Activated effector memory CD4-positive, alpha-beta T cell treated with Interleukin-2 at 50 U/mL for 16 hours (primary cell): ENCODE measurements at places on chromosomes 5 and 9.

- DNase-seq = no peak
Measured at GRCh38 chr5:14161825-14162556, 18.8 kb downstream of the TRIO start.

DNA sequence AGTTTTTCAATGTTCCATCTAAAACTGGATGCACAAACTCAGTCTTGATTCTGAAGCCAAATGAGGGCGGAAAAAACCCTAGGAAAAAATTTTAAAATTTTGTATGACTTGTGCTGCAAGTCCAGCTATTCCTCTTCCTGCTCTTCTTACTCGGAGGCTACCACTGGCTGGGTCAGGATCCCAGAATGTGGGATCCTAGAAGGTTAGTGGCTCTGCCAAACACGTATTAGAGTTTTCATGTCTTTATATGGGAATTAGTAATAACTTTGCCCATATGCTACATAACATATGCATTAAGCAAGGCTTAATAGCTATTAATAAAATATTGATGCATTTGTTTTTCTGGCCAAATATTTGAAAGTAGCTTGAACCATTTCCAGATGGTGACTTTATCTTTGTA lies 458.3 kb downstream of the AGTPBP1 start:
- DNase-seq = no peak

GRCh38 chr5:65102371-65102975 lies 333.7 kb downstream of the CWC27 start:
- DNase-seq = no peak

GRCh38 chr9:89000371-89000781 lies 9.1 kb downstream of the S1PR3 start:
- no peak for DNase-seq

DNA sequence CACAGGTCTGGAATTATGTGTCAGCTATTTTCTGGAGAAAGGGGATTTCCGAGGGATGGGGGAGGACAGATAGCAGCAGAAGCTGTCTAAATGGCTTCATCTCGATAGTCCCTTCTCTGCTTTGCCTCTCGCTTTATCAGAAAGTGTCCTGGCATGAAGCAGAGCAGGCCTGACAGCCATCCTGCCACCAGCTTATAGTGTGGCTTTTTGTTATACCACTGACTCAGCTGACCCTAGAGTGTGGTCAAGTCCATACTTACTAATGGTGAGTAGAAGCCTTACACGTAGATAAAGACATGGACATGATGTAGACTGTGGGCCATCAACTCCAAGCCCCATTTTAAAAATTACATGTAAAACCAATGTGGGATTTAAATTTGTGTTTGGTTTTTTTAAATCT lies 50.0 kb downstream of the RCL1 start:
- no peak for DNase-seq

DNA sequence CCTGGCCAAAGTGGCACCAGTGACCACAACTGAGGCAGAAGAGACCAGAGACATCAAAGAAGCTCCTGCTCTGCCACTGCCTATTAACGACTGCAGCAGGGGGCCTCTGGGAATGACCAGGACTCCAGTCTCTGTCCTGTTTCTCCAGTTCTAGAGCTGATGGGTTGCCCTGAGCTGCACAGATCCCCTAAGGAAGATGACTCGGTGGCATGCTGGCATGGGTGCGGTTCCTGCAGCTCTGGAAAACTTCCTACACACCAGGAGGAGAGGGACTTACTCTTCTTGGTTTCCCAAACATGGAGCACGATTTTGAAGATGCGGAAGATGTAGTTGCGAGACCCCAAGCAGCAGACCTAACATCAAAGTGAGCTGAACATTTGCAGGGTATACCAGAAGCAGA lies 2.7 kb downstream of the SLIT3 start:
- no peak for DNase-seq

DNA sequence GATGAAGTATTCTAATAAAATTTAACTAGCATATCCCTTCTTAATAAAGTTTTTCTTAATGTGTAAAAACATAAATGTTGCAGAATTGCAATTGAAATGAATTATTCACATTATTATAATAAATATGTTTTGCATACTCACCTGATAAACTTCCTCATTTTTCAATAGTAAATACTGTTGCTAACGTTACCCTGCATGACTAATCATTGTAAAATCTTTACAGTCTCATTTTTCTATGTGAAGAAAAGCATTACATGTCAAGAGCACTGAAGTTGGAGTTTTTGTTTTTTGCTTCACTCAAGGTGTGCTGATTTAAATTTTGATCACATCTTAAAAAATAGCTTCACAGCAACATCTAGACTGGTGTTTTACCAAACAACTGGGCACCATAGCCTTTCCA lies 157.2 kb upstream of the CDH18 start:
- no peak for DNase-seq

DNA sequence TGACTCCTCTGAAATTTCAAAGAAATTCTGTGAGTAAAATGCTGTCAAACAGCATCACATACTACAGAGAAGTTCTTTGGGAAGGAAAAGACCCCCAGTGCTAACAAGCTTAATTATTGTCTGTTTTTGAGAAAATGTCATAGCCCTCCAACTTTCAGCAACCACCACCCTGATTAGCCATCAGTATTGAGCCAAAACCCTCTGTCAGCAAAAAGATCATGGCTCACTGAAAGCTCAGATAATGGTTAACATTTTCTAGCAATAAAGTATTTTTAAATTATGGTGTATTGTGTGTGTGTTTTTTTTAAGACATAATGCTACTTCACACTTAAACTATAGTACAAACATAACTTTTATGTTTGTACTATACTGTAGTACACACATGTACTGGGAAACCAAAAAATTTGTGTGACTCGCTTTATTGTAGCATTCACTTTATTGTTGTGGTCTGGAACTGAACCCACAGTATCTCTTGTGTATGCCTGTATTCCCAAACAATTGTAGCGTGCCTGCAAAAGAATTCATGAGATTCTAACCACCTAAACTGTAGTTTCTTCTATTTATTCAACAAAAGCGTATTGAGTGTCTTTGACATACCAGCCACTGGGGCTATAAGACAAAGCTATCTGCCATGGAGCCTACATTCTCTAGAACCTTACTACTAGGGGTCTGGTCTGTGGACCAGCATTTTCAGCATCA lies 31.6 kb downstream of the TLE4 start:
- no peak for DNase-seq

GRCh38 chr5:133360693-133361472 lies 251.5 kb downstream of the FSTL4 start:
- DNase-seq = no peak

DNA sequence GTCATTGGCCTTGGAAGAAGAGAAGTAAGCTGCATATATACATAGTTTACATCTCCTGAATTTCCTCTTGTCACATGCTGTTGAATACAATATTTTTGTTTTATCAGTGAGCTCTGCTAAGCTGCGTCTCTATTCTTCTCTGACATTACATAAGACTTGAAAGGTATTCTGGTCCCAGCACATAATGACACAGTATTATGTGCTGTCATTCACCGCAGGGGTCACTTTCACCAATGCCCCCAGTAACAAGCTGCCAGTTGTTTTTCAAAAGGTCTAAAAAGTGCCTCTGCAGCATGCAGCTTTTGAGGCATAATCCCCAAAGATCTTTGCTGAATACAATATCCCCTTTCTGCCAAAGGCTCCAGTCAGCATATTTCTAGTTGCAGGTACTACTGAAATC lies 349.0 kb upstream of the FAM174A start:
- DNase-seq = no peak

DNA sequence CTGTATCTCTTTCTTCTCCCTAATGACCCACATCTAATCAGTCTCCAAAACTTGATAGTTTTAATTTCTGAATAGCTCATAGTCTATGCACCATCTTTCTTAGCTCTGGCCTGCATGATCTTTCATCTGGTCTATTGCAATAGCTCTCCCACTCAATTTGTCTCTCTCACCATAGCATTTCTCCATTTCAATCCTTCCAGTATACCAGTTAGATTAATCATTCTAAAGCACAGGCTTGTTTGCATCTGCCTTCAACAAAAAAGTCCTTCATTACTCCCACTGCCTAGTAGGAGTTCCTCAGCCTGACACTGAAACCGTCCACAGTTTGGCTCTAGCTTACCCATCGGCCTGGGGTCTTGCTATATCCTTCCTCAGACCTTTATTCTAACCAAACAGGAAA lies 344.9 kb downstream of the ENC1 start:
- no peak for DNase-seq

GRCh38 chr9:97704345-97704677 lies 7.2 kb upstream of the XPA start:
- DNase-seq = no peak

GRCh38 chr5:154780128-154780527 lies 25.0 kb downstream of the LARP1 start:
- no peak for DNase-seq

DNA sequence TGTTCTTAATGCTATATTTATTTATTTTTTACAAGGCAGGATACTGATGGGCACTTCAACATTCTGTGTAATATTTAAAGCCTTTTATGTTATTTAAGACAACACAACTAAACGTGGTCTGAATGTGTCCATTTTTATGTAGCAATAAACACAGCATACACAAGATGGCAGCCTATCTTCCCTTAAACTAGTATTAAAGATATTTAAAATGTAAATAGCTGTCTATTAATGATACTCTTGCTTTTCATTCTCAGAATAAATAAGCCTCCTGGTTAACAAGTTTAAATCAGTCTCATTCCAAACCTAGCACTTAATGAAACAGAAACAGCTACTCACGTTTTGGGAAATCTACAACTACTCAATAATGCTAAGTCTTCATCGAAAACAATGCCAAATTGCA lies 315.7 kb downstream of the MCTP1 start:
- DNase-seq = no peak

GRCh38 chr5:15254607-15255006 lies 245.4 kb upstream of the FBXL7 start:
- DNase-seq = no peak

GRCh38 chr5:120155873-120156272 lies 308.2 kb upstream of the PRR16 start:
- DNase-seq = no peak

DNA sequence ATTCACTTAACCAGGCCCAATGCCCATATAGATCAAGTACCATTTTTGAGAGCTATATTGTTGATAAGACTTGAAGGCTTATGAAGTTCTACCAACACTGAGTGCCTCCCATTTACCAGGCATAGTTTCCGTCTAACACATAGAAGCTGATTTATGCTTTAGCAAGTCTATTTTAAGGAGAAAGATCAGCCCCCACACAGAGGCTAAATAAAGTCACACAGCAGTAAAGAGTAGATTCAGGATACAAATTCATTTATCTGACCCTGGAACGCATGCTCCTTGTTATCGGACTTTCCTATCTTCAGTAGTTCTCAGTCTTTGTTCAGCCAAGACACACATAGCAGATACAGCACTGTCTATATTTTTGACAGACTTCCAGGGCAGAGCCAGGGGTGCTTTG lies 34.2 kb downstream of the DMGDH start:
- DNase-seq = no peak

DNA sequence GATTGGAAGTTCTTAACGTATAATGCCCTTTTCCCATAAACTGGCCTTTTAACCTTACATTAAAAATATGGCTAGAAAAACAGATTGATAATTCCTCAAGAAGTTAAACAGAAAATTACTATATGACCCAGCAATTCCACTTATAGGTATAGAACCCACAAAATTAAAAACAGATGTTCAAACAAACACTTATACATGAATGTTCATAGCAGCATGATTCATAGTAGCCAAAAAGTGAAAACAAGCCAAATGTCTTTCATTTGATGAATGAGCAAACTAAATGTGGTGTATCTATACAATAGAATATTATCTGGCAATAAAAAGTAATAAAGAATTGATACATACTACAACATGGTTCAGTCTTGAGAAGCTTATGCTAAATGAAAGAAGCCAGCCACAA lies 35.5 kb downstream of the POU5F2 start:
- no peak for DNase-seq

GRCh38 chr5:135546101-135546500 lies 10.3 kb upstream of the NEUROG1 start:
- DNase-seq = no peak

GRCh38 chr5:124839371-124839998 lies 93.0 kb upstream of the ZNF608 start:
- DNase-seq = no peak

GRCh38 chr9:70362952-70363351 lies 51.5 kb downstream of the KLF9 start:
- DNase-seq = no peak

DNA sequence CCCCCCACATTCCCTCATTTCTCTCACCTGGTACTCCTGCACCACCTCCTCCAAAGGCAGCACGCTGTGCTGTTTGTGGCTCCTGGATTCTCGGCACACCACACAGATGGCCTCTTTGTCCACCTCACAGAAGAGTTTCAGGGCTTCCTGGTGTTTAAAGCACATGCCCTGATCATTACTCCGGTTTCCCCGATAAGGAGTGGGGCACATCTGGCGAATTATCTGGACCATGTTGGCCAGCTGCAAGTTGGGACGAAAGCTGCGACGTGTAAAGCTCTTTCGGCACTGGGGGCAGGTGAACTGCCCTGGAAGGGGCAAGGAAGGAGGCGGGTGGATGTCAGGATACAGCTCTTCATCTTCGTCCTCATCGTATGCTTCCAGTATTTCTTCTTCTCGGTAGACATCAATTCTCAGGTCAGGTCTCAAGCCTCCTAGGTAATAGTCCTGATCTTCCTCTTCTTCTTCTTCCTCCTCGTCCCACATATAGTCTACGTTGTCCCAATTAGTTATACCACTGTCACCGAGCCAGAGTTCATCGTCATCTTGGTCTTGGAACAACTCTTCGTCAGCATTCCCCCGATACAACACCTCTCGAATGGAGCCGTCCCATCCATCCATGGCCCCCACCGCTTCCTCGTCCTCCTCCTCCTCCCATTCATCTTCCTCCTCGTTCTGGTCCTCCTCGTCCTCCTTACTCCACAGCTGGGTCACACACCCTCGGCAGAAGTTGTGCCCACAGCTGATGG lies 796 bp downstream of the TRIM52 start:
- no peak for DNase-seq

- DNase-seq = no peak
Measured at GRCh38 chr5:76926329-76927105, 26.3 kb upstream of the CRHBP start.

- no peak for DNase-seq
Measured at GRCh38 chr5:72066705-72067107, 40.6 kb upstream of the MAP1B start.

DNA sequence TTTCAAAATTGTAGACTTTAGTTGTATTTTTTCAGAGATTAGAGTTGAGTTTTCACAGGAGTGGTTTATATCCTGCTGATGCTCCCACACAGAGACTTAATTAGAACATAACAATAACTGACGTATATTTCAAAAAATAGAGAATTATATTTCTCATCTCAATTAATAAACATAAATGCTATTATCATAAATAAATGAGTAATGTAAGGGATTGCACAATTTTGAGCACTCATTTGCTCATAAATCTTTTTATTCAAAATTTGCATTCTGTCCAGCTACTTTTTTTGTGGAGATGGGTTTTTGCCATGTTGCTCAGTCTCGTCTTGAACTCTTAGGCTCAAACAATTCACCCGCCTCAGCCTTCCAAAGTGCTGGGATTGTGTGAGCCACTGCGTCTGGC lies 515.7 kb upstream of the RORB start:
- DNase-seq = no peak

- DNase-seq = no peak
Measured at GRCh38 chr5:73542020-73542419, 23.4 kb downstream of the ANKRA2 start.
